ENCODE measurements at places on chromosomes 5 and 9.
A peak's percentile ranks its signal among the peaks of the same experiment; 100 is the strongest.

DNA sequence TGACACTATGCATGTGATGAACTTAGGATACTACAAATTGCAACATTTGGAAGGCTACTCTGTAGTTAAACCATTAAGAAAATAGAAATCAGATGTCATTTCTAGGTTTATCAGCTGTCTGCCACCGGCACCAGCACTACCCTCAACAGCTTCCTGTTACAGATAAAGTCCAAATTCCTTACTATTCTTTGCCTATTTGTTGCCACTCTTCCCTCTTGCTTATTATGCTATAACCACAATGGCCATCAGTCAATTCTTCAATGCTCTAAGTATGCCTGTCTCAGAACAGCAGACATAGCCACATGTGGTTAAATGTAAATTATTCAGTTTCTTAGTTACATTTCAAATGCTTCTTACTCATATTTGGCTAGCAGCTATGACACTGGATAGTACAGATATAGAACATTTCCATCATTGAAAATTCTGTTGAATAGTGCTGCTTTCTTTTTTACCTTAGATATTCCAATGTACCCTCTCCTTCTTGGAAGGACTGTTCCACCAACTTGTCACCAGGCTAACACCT is 21.0 kb downstream of the DHX29 start:
- DNase-seq: no peak

DNA sequence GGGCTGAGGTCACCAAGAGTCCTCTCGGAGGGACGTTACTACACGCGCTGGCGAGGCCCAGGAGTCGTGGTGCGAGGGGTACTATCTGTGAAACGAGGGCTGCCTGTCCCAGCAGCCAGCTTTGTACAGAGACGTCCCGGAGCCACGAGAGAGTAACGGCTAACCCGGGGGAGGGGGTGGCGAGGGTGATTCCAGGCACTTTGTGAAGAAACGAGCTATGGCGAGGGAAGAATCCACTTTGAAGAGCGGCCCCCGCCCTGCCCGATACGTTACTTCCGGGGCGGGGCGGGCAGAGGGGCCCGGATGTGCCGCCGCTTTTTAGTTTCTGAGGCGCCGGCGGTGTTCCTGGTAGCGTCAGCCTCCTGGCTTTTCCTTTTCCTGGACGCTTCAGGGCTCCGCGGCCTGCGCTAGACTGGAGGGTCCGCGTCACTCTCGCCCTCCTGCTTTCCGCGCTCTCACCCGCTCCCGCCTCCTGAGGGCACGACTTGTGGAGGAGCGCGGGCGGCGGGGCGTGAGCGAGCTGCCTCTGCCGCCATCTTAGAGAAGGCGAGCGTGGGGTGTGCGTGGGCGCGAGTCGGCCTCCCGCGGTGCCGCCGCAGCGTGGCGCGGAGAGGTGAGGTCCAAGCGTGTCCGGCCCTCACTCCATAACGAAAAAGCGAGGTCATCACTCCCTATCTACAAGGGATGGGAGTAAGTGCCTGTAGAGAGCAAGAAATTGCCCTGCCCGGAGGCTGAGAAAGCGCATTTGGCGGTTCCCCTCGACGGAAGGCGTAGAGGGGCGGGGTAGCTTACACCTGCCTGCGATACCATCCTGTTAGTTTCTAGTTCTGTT is 580 bp upstream of the RFX3 start:
- peak; percentile 90 for DNase-seq

- no peak for DNase-seq
Measured at GRCh38 chr9:95504053-95504963, 12.5 kb downstream of the PTCH1 start.

DNA sequence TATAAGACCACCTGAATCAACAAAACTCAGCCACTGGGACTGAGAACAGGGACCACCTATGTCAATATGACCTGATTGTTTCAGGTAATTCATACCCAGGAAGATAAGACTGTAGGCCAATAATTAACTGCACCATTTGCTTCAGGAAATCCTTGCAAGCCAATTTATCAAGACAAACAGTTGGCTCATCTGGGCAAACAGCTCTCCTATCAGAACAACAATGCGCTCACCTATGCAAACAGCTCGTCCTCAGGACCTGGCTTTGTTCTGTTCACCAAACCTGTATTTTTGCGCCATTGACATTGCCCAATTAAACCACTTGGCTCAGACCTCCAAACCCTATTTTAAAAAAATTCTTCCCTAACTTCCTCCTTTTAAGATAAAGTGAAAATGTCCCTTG is 92.3 kb upstream of the MARCHF11 start:
- no peak for DNase-seq

DNA sequence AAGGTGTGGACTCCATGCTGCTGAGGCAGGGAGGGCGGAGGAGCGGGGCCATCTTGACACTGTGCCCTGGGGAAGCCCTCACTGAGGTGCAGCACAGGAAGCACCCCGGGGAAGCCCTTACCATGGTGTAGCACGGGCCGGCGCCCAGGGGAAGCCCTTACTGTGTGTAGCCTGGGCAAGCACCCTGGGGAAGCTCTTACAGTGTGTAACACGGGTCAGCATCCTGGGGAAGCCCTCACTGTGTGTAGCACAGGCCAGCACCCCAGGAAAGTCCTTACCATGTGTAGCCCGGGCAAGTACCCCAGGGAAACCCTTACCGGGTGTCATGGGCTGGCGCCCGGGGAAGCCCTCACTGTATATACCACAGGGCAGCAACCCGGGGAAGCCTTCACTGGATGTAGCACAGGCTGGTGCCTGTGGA is 62.6 kb upstream of the ZNF354B start:
- no peak for DNase-seq

DNA sequence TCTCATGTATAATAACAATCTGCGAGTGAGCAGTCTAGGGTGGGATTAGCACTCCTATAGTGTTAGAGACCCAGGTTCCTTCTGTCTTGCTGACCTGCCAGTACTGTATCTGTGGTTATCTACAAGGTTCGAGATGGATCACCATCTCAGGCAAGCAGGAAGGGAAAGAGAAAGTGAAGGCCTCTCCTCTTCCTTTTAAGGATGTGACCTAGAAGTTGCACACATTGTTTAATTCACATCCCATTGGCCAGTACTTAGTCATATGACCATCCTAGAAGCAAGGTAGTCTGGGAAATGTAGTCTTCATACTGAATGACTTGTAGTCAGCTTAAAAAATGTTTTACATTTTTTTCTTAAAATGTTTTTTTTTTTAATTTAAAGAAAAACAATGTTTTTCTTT is 168.6 kb downstream of the CARTPT start:
- DNase-seq: peak; percentile 51

DNA sequence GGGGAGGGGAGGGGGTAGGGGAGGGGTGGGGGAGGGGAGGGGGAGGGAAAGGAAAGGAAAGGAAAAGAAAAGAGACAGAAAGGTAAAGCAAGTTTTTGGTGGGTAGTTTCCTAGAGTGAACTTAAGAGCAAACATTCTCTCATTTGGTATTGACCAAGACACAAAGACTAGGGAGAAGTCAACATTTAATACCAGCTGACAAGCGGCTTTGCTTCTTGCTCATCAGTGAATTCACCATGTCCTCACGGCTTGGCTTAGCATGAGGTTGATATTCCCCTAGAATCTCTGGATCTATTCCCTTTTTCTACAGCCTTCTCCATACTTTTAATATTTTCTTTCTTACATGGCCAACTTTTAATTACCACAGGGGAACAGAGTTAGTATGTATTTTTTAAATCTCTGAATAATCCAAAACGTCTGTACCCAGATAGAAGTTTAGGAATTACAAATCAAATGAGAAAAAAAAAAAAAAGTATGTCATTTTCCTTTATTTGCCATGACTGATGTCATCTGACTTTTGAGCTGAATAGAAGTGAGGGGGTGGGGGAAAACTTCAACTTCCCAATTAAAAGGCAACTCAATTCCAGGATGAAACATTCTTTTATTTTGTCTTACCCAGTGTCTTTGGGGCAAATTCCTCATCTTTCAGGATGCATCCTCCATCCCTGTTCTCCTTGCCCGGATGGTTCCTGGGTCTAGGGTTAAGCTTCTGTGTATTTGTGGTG is 40.1 kb upstream of the GLIS3 start:
- DNase-seq: peak; percentile 21

DNA sequence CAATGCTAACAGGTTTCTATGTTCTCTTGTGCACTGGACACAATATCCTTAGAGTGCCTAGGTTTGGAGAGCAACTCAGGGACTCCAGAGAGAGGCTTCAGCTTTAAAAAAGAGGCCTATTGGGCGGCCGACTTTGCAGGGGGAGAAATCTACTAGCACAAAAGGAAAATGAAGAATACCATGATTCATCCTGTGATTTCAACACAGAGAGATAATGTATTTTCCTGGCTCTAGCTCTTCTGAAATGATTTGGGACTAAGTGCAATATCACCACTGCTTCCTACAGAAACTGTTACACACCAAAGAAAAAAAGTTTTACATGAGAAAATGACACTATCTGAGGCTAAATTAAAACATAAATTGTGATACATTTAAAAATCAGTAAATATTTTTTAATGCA is 146.1 kb upstream of the TSLP start:
- peak; percentile 18 for DNase-seq

DNA sequence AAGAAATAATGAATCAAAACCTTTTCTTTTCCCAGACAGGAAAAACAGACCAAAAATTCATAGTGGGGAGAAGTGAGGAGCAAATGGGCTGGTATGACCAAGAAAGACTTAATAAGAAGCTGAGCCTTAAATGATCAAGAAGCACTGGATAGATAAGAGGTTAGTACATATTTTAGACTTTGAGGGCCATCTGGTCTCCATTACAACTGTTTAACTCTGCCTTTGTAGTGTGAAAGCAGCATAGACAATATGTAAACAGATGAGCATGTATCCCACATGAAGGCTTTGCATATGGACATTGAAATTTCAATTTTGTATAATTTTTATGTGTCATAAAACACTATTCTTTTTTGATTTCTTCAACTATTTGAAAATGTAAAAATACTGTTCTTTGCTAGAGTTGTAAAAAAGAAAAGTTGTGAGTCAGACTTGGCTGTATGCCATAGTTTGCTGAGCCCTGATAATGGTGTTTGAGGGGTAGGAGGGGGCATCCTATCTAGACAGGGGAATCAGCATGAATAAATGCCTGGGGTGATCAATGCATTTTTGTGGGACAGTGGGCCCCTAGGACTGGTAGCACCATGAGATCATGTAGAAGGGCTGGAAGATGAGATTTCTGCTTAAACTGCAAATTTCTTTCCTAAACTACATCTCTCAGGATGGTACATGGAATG is 91.8 kb upstream of the GPR151 start:
- DNase-seq: no peak
